T follicular helper cell (primary cell): ENCODE measurements at places on chromosomes 5 and 9.
A peak's percentile ranks its signal among the peaks of the same experiment; 100 is the strongest.

DNA sequence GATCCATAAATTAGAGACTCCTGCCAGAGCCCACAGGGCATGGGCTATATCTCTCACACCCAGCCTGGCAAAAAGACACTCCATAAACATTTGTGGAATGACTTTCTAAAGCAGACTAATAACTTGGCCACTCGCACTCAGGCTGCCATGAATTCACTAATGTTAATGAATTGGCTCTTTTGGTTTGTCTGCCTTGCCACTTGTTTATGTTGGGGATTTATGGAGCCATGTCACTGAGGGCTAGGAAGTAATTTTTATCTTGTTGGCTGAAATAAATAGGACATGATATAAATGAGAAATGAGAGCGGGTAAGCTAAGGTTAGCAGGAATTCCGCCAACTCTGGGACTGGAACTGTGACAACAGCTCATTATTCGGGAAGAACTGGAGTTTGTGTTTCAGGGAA, 55.2 kb downstream of the DROSHA start:
- no peak for DNase-seq

DNA sequence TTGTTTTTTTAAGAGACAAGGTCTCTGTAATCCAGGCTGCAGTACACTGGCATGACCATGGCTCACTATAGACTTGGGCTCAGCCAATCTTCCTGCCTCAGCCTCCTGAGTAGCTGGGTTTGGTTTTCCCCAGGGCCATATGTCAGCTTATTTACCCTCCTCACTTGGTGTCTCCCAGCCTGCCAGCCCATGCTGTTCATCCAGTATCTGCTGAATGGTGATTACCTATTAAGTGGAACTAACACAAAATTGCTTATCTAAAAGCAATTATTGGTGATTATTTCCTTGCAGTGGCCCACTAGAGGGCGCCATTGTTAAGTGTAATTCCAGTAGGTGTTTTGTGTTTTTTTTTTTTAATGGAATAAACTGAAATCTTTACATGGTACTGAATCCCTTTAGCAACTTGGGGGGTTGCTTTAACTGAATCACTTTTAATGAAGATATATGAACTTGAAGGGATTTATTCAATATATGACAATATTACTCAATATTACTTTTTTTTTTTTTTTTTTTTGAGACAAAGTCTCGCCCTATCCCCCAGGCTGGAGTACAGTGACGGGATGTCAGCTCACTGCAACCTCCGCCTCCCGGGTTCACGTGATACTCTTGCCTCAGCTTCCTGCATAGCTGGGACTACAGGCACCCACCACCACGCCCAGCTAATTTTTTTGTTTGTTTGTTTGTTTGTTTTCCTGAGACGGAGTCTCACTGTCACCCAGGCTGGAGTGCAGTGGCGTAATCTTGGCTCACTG, 13.8 kb downstream of the EXOSC2 start:
- peak; percentile 65 for DNase-seq

GRCh38 chr5:66596636-66597182, 516 bp downstream of the MAST4 start:
- no peak for DNase-seq

DNA sequence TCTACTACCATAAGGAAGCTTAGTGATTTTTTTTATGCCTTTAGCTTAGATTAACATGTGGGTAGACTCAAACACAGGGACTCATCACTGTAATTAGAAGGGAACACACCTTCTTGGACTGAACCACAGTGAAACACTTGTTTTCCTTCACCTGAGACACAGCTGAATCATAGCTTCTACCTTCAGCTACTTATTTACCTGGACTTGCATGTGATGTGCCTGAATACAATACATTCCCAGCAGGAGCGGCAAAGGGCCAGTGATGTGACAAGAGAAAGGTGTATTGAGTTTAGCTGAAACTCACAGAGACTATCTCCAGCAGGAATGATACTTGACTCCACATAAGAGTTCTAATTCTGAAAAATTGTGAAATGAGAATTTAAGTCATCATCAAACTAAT, 37.8 kb downstream of the GRAMD2B start:
- DNase-seq: no peak

DNA sequence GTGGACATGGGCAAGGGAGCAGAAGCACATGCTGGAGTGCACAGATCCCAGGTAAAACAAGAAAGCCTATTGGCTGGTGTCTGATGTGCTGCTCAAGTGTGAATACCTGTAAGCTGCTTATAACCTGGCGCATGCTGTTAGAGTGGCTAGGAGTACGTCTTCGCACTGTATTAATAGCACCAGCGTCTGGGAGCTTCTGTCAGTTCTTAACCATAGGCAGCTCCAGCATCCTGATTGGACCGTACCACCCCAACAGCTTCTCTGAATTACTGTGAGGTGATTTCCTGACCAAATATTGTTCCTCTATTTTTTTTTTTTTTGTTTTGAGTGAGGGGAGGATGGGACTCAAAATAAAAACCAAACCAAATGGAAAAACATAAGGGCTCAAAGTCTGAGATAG, 987.6 kb downstream of the PTPRD start:
- DNase-seq: no peak

- no peak for DNase-seq
Observed at GRCh38 chr5:40406741-40407211, 272.9 kb upstream of the PTGER4 start.

DNA sequence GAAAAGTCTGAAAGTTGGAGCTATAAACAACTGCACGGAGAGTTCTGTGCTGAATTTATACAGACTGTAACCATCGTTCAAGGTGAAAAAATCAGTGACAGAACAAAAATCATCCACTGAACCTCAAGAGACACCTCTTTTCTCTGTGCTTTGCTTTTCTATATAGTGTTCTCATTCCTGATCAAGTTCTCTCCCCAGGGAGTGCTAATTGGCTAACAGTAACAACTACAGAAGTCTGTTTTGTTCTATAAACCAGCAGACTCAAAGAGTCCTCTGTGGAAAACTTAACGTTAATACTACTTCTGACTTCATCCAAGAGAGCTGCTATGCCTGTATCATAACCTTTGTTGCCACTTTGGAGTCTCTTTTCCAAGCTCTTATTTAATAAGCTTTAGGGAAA, 1388.3 kb upstream of the C9orf72 start:
- DNase-seq: no peak

GRCh38 chr9:76798527-76798926, 34.3 kb downstream of the PCA3 start:
- no peak for DNase-seq

- no peak for DNase-seq
Observed at GRCh38 chr5:84623019-84623418, 238.3 kb upstream of the EDIL3 start.

DNA sequence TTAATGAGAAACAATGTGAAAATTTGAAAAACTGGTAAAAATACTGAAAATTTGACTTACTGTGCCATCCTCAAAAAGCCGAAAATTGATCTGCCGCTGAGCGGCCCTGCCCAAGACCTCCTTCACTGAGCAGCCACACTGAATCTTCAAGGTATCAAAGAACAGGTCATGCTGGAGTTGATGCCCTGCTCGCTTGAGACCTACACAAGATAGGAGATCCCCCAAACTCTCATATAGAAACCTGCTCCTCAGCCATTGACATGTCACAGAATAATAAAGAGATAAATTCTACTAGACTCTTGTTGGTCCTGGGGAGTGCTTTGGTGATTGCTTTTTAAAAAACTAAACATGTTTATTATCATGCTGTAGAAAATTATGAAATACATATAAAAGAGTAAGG, 52.7 kb downstream of the GLDC start:
- DNase-seq: no peak

DNA sequence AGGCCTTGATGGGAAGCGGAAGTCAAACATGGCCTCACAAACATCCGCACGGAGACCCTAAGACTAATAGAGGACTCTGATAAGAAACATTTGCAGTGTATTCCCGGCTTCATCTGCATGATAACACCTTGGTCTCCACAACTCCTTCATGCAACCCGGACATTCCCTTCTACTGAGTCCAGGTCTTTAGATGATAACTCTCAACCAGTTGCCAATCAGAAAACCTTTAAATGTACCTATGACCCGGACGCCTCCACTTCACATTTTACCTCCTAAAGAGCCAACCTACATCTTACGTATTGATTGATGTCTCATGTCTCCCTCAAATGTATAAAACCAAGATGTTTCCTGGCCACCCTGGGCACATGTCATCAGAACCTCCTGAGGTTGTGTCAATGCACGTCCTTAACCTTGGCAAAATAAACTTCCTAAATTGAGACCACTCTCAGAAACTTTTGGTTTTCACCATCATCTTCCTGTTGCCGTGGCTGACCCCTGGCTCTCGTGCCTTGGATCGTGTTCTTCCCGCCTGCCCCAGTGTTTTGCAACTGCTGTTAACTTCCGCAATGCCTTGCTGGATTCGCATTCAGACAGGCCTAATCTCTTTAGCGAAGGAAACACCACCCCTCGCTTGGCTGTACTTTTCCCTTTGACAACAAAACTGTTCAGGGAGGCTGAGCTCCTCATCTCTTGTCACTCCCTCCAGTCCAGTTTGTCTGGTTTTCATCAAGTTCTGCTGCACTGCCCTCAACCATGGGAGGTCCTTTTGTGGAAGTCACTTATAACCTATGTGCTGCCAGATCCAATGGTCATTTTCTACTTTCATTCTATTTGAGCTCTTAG, 1.1 kb upstream of the DAP start:
- no peak for DNase-seq
